ENCODE measurements at places on chromosomes 5 and 9.

- DNase-seq = no peak
Measured at GRCh38 chr5:181054138-181054537, 14.1 kb downstream of the BTNL9 start.

GRCh38 chr5:54088081-54088480 is 222.3 kb downstream of the ARL15 start:
- DNase-seq = no peak

DNA sequence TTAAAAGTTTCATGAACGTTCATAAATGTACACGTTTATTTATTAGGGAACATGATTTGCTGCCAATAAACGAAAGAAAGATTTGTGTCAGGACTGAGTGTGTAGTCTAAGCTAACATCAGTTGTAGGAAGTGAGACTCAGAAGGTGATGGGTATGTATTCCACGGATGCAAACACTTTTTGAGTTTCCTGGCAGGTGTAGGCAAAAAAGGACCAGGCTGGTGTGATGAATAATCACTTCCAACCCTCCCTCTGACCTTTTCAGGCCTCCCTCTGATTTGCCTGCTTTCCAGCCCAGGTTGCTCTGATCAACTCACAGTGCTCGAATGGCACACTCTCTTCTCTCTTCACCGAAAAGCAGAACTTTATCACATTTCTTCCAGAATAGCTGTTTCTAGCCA is 51.8 kb downstream of the BASP1 start:
- DNase-seq = no peak

DNA sequence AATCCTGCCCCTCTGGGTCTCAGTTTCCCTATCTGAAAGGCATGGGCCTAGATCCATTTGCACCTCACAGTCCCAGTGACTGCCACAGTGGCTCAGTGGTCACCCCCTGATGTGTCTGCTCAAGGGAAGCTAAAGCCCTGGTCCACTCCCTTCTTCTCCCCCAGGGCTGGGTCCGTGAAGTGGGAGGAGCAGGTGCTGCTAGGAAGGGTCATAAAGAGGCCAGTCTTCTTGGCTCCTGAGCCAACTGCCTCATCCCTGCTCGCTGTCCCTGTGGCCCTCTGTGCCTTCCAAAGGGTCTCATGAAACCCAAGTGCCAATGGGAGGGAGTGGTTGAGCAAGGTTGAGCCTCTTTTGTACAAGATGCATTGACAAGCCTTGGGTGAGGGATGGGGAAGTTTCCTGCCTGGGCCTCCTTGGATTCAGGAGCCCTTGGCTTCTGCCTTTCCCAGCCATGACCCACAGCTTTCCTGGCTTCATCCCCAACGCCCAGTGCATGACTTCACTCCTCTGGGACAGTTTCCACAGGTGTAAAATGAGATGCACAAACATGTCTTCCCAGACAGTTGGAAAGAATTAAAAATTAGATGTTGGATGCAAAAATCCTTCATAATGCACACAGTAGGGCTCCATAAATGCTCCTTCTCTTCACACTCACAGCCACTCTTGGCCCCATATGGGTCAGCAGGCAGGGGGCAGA is 1.6 kb upstream of the SLC6A7 start:
- no peak for DNase-seq

DNA sequence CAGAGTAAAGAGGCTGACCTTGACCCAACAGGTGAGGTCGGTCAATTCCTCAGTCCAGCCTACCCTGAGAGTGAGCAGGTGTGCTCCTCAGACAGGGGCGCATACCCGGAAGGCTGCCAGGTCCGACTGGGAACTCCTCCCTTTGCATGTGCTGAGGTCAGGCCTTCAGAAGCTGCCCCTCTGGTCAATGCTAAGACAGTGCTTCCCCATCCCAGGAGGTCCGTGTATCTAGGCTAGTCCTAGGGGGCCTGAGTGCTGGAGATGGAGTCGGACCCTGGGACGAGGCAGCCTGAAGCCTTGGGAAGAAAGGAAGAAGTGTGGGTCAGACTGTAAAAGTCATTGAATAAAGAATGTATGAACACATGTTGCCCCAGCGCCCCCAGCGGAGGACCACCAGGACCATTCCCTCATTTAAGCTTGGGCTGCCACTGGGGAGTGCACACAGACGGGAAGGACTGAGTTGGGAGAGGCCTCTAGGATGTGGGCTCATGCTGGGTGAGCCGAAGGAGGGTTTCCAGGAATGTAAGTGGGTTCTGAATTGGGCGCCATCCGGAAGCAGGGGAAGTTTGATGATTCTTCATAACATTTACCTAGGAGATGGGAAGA is 41.0 kb upstream of the GFPT2 start:
- peak; percentile 48 for DNase-seq

- DNase-seq = no peak
Measured at GRCh38 chr5:148734518-148734917, 80.2 kb upstream of the HTR4 start.

GRCh38 chr5:116382032-116382873 is 192.4 kb downstream of the SEMA6A start:
- DNase-seq = no peak

GRCh38 chr9:87586731-87587355 is 89.2 kb downstream of the DAPK1 start:
- no peak for DNase-seq

- DNase-seq = no peak
Measured at GRCh38 chr5:143605403-143606005, 202.0 kb upstream of the NR3C1 start.

DNA sequence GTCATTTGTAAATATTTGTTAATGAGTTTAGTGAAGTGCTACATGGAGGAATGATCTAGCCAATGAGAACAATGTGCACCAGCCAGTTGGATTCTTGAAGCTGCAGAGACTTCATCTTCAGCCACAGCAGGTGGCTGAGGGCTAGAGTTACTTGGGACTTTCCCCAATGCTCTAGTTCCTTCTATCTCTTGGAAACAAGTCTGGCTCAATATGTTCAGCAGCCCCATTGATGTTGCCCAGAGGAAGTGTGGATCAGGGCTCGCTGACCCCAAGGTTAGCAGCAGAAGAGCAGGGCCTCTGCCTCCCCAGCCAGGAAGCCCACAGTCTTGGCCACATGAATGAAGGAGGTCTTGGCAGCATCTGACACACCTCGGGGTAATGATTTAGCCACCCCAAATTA is 117.5 kb downstream of the SLC1A3 start:
- no peak for DNase-seq

DNA sequence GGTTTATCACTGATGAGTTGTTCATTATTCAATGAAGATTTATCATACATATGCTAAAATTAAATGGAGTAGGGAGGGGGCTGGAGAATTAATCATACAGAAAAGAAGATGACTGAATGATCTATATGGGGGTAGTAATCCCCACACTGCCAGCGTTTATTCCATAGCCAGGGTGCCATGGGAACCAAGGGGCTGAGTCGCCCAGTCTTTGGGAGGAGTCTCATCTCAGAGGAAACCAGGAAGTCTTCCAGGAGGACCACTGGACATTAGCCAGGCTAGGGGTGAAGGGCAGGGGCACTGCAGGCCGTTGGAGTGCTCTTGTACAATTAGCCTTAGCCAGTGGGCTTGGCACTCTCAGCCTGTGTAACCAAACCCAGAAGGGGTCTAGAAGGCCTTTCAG is 226.5 kb downstream of the ARL15 start:
- DNase-seq = no peak

DNA sequence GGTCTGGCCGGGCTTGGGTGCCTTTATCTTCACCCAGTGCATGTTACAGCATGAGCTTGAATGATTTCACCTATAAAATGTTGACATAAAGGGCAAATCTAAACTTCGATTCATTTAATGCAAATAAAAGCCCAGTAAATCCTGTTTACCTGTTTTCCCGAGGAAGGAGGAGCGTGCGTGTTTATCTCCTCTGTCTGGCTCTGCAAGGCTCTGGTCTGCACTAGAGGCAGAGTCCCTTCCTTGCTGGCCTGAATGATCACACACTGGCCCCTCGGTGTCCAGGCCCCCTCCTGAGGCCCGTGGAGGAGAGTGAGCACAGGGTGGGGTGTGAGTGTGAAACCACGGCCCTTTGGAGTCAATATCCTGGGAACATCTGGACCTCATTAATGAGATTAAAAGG is 125.1 kb upstream of the LHFPL2 start:
- no peak for DNase-seq

DNA sequence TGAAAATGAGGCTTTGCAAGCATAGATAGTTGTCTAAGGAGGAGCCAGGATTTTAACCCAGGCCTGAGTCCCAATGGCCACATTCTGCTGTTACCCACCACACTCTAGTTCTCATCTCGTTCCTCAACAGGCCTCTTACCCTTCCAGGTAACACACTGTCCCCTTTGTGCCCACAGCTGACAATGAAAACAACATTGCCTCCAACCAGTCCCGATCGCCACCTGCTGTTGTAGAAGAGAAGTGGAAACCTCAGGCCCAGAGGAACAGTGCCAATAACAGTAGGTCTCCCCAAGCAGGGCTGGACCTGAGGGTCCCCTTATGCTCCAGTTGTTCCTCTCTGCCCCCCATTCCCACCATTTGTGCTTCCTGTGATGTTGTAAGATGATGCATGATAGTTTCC is 30.4 kb downstream of the AMBP start:
- peak; percentile 52 for DNase-seq

- DNase-seq = no peak
Measured at GRCh38 chr5:180334751-180335613, 18.2 kb downstream of the GFPT2 start.

DNA sequence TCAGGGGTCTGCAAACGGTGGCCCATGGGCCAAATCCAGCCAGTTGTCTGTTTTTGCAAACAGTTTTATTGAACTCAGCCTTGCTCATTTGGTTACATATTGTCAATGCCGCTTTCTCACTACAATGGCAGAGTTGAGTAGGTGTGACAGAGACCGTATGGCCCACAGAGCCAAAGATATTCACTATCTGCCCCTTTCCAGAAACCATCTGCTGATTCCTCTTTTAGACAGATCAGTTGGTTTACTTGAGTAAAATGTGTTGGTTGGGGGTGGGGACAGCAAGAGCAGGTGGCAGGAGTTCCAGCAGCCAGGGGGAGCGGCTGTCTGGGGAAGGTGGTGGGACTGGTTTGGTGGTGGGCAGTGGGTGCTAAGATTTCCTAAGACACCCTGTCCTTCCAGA is 54.8 kb downstream of the COL27A1 start:
- DNase-seq = no peak

DNA sequence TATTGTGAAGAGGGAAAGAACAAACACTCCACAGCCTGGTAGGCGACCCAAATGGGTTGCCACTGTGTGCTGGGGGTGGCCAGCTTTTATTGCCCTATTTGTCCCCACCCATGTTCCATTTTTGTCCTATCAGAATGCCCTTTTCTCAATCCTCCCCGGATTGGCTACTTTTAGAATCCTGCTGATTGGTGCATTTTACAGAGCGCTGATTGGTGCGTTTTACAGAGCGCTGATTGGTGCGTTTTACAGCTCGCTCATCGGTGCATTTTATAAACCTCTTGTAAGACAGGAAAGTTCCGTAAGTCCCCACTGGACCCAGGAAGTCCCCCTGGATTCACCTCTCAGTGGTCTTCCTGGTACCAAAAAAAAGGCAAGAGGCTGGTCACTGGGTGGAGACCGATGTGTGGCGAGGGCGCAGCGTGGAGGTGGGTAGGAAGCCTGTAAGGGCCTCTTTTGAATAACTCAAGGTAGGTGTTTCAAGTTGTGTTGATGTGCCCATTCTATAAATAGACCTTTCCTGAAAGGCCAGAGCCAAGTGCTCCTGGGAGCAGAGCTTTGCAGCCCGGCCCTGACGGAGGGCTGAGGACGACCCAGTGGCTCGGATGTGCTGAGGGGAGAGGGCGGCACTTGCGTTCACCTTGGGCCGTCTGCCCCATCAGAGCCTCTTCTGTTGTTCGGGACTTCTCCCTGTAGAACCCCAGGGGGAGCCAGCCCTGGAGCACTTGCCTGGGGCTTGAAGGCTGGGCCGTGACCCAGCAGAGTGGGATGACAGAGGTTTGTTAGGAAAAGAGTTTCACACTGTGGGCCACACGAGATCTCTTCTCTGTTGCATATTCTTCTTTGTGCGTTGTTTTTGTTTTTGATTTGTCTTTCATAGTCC is 7.2 kb upstream of the GFPT2 start:
- DNase-seq = no peak

GRCh38 chr9:72052122-72052521 is 8.3 kb downstream of the C9orf57 start:
- DNase-seq = no peak

DNA sequence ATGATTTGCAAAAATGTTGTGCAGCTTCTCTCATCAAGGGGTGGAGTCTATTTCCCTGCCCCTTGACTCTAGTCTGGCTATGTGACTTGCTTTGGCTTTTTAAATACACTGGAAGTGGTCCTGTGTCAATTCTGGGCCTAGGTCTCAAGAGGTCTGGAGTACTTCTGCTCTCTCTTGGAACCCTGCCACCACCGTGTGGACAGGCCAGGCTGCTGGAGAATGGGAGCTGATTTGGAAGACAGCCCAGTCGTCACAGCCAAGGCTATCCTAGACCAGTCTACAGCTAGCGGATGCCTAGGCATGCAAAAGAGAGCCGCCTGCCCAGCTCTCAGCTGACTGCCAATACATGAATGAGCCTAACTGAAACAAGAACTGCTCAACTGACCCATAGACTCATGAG is 56.7 kb upstream of the CLINT1 start:
- DNase-seq = no peak

GRCh38 chr9:101172616-101173015 is 144.1 kb downstream of the PLPPR1 start:
- no peak for DNase-seq

- no peak for DNase-seq
Measured at GRCh38 chr9:129901993-129902739, 66.9 kb downstream of the USP20 start.

DNA sequence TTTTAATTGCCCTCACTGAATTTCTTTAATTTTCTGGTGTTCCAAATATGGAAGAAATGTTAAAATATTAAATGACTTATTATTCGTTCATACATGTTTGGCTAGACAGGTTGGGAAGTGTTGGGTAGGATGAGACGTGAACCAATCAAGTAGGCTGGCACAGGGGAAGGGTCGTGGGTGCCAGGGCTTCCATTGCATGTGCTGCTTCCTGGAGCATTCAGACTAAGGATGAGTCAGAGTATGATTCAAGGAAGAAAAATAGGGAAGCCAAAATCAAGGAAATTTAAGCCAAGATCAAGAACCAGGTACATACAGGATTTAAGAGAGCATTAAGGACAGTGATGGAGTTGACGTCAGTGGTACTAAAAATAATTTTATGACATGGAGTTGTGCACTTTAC is 2068.0 kb downstream of the MAT2B start:
- DNase-seq = no peak

DNA sequence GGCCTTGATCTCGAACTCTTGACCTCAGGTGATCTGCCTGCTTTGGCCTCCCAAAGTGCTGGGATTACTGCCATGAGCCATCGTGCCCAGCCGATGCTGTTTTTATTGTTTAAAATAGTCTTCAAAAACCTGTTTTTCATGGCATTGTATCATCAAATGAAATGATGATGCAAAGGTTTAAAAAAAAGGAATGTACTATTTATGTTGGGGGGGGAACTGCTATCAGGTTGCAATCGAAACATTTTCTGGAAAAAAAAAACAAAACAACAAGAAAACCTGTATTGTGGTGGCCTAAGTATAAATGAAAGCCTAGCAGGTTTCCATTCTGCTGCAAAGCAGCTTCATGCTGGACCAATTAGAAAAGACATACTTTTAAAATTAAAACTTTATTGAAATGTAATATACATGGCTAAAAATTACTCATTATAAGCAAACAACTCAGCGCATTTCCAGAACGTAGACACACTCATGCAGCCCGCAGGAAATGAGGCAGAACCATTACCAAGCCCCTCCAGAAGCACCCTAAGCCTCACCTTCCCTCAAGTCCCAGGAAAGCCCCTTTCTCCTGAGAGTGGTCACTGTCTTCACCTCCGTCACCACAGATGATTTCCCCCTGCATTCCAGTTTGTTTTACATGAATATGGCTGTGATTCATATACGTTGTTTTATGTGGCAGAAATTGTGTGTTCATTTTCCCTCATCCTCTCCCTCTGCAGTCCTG is 19.0 kb downstream of the GPR107 start:
- DNase-seq = no peak

GRCh38 chr5:113663879-113664541 is 150.5 kb downstream of the YTHDC2 start:
- DNase-seq = peak; percentile 78
